ENCODE measurements at places on chromosomes 3 and 15. TPM values are rescaled to one million over a fixed set of nuclear protein-coding genes. Genes with fewer than 3 reads are reported as not detected.

The CEP97 gene
- total RNA-seq: 22.5 TPM

The CLRN1 gene
- not detected for total RNA-seq

The THRB gene
- not detected for total RNA-seq

The IQCF5 gene
- not detected for total RNA-seq

The CERS3 gene
- total RNA-seq: not detected

The PIF1 gene
- total RNA-seq: 85.5 TPM

The IGSF10 gene
- not detected for total RNA-seq

The CACNA2D2 gene
- 1.1 TPM for total RNA-seq

The SPESP1 gene
- 0.66 TPM for total RNA-seq

The TF gene
- total RNA-seq: 0.91 TPM

The CGNL1 gene
- not detected for total RNA-seq

The WNT7A gene
- total RNA-seq: not detected

The SSUH2 gene
- total RNA-seq: 0.09 TPM

The LRRN1 gene
- 0.21 TPM for total RNA-seq

The ANKRD34C gene
- not detected for total RNA-seq

The NTRK3 gene
- total RNA-seq: not detected

The FOXL2 gene
- not detected for total RNA-seq

The PLAAT1 gene
- total RNA-seq: not detected

The SNX22 gene
- total RNA-seq: 0.35 TPM

The BNC1 gene
- not detected for total RNA-seq

The ST3GAL6 gene
- total RNA-seq: 0.12 TPM

The CSTA gene
- total RNA-seq: not detected

The FSIP1 gene
- total RNA-seq: 0.56 TPM

The ARHGAP31 gene
- total RNA-seq: 8.3 TPM

The ISLR gene
- not detected for total RNA-seq

The VGLL3 gene
- total RNA-seq: not detected

The TTC23 gene
- 1.2 TPM for total RNA-seq

The XCR1 gene
- total RNA-seq: not detected

The CPA3 gene
- total RNA-seq: not detected

The PRTG gene
- not detected for total RNA-seq

The BCHE gene
- not detected for total RNA-seq

The PPIB gene
- 308 TPM for total RNA-seq

The ROBO2 gene
- total RNA-seq: not detected

The SNTN gene
- total RNA-seq: not detected

The MCTP2 gene
- total RNA-seq: 67.2 TPM

The CHRM5 gene
- not detected for total RNA-seq

The DPPA2 gene
- not detected for total RNA-seq

The ECE2 gene
- not detected for total RNA-seq

The KLHL40 gene
- not detected for total RNA-seq

The LSAMP gene
- total RNA-seq: not detected

The ZNF80 gene
- 4.5 TPM for total RNA-seq

The GOLGA6B gene
- not detected for total RNA-seq

The NEK10 gene
- 0.70 TPM for total RNA-seq

The SCN5A gene
- total RNA-seq: not detected

The ACP3 gene
- total RNA-seq: not detected

The CASR gene
- total RNA-seq: not detected

The LEO1 gene
- total RNA-seq: 34.9 TPM

The CKMT1A gene
- not detected for total RNA-seq

The CORO2B gene
- total RNA-seq: not detected

The CCR9 gene
- 9.7 TPM for total RNA-seq

The GUCA1C gene
- not detected for total RNA-seq

The SLC28A2 gene
- not detected for total RNA-seq

The PPARG gene
- 2.8 TPM for total RNA-seq

Data from activated CD8-positive, alpha-beta memory T cell treated with anti-CD3 and anti-CD28 coated beads, Interleukin-2, amount 10 ng/mL, durations not matched to agents 7 days and 5 days (primary cell).